ENCODE measurements at places on chromosomes 2 and 18. TPM values are rescaled to one million over a fixed set of nuclear protein-coding genes. Genes with fewer than 3 reads are reported as not detected.

The RGPD4 gene
- total RNA-seq: not detected

The TXNDC2 gene
- total RNA-seq: 0.33 TPM

The GCG gene
- not detected for total RNA-seq

The XIRP2 gene
- 0.10 TPM for total RNA-seq

The IL1RL2 gene
- not detected for total RNA-seq

The HPCAL1 gene
- total RNA-seq: 159 TPM

The MAP3K19 gene
- not detected for total RNA-seq

The PID1 gene
- 55.1 TPM for total RNA-seq

The GRP gene
- total RNA-seq: not detected

The TSGA10 gene
- total RNA-seq: not detected

The MC2R gene
- total RNA-seq: not detected

The TNFRSF11A gene
- 7.0 TPM for total RNA-seq

The CTAGE1 gene
- not detected for total RNA-seq

The DCC gene
- not detected for total RNA-seq

The C2orf80 gene
- not detected for total RNA-seq

The GPR155 gene
- 23.3 TPM for total RNA-seq

The C2orf15 gene
- not detected for total RNA-seq

The PROM2 gene
- total RNA-seq: 2.3 TPM

The GRHL1 gene
- total RNA-seq: not detected

GRCh38 chr2:112916625-112917247 is 5.8 kb downstream of the IL37 start:
- DNase-seq: no peak

DNA sequence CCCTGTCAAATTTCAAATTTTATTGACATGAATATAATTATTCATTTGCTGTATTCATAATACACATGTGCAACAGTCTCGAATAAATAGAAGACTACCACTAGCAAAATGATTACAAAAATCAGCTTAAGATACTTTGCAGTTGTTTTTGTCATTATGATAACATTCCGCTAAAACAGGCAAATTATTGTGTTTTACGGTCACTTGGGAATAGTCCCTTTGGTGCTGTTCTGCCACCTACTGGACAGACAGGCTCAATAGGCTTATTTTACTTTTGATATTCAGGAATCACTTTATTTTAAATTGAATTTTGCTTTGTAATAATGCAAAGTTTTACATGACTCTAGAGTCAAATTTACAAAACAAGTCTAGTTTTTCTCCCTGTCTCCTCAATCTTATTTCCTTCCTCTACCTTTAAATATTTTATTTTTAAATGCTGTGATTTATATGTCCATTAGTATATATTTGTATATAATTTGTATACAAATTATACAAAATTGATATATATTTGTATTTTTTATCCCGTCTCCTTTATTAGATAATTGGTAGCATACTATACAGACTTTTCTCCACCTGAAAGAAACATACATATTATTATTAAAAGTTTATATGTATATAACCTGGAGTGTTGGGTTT is 456.3 kb downstream of the DLGAP1 start:
- DNase-seq: peak; percentile 2

- DNase-seq: no peak
Measured at GRCh38 chr2:100327742-100328141, 5.4 kb upstream of the LONRF2 start.

DNA sequence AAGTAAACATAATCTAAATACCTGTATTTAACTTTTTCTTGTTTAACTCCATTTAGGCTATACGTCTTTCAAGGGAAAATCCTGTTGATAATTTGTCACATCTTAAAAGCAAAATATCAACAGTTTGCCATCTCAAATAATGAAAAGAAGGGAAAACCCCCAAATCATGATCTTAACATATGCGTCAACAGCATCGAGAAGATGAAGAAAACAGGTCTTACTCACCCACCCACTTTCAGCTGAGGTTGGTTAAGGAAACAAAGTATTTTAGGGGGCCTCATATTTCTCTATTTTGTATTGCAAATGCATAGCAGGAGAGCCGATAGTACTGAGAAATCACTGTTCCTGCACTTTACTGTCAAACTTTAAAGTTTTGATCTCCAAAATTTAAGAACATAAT is 143.1 kb upstream of the COPS8 start:
- DNase-seq: no peak

- no peak for DNase-seq
Measured at GRCh38 chr2:3199627-3200345, 177.8 kb downstream of the EIPR1 start.

GRCh38 chr2:28276076-28276618 is 116.5 kb upstream of the FOSL2 start:
- peak; percentile 69 for DNase-seq

- peak; percentile 87 for DNase-seq
Measured at GRCh38 chr18:62621546-62621945, 93.8 kb upstream of the PHLPP1 start.

- DNase-seq: no peak
Measured at GRCh38 chr18:48486754-48487153, 52.1 kb upstream of the CTIF start.

GRCh38 chr18:58288921-58289797 is 245.1 kb downstream of the NEDD4L start:
- DNase-seq: peak; percentile 71

DNA sequence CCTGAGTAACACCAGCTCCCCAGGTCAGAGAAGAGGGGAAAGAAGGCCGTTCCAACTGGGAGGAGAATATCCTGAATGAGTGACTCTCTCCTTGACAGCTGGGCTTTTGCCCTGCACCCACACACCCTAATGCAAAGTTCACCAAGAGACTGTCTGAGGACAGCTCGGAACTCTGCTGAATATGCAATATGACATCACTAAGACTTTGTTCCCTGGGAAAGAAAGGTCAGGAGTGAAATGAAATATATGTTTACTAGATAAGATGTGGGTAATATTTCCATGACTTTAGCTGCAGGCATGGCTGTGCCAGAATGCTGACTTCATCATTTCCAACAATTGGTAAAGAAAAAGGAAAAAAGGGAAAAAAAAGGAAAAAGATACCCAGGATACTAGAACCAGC is 488.2 kb upstream of the RAB6C start:
- no peak for DNase-seq

DNA sequence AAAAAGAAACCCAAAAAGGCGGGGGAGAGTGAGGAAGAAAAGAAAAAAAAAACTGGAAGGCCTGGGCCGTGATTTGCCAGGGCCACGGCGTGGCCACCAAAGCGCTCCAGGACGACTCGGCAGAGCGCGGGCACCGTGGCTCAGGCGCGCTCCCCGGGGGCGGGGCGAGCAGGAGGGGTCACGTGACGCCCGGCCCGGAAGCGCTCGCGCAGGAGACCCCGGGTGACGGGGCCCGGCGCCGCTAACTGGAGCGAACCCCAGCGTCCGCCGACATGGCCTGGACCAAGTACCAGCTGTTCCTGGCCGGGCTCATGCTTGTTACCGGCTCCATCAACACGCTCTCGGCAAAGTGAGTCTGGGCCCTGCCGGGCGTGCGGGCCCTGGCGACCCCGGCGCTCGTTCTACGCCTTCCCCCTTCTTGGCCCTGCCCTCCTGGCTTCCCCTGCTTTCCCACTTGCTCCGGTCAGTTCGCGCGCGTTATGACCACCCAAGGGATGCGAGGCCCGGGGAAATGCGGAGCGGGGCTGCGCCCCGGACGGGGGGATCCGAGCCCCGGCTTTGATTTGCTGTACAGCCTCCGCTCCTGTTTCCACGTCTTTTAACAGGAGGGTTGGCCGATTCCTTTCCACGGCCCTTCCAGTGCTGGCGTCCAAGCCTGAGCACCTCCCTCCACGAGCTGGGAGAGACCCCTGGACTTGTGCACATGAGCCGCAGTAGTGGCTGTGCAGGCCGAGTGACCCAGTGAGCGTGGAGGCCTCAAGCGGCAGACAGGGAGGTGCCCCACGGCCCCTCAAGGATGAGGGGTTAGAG is at the start of gene SLC35F6:
Gene SLC35F6 (plus strand): TSS at position 207 of the 810 bp plus-strand sequence. CDS start 66 bp downstream, at position 273.
- DNase-seq: peak; percentile 84

DNA sequence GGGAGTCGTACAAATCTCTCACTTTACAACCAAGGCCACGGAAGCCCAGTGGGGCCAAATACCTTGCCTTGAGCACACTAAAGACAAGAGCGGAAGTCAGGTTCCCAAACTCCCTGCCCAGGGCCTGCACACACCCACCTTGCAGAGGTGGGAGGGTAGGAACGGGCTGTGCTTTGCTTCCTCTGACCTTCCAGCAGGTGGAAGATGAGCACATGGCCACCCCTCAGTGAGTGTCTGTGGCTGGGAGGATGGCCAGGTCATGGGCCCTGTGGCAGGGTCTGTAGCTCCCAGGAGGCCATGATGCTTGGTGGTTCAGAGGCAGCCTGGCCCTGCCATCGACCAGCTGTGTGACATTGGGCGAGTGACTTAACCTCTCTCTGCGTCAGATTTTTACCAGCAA is 218.2 kb downstream of the ZBTB7C start:
- DNase-seq: no peak

DNA sequence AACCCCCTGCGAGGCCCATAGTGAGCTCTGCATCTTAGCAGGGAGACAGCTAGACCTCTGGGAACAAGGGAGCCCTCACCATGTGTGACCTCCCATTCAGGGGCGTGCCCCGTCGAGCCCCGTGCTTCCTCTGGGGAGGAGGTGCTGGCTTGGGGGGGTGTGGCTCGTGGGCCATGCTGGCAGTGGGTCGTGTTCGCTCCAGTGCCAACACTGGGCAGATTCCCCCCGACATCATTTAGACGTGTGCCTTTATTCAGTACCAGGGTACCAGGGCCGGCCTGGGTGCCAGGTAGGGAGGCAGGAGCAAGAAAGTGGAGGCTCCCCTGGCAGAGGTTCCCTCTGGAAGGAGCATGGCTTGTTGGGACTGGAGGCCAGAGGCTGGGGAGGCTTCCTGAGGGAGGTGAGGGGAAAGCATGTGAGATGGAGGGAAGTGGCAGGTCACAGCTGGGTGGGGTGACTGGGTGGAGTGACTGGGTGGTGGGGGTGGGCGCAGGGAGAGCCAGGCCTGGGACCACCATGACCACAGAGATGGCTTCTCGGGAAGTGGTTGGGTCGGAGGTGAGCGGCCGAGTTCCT is 15.2 kb downstream of the GPC1 start:
- DNase-seq: no peak

DNA sequence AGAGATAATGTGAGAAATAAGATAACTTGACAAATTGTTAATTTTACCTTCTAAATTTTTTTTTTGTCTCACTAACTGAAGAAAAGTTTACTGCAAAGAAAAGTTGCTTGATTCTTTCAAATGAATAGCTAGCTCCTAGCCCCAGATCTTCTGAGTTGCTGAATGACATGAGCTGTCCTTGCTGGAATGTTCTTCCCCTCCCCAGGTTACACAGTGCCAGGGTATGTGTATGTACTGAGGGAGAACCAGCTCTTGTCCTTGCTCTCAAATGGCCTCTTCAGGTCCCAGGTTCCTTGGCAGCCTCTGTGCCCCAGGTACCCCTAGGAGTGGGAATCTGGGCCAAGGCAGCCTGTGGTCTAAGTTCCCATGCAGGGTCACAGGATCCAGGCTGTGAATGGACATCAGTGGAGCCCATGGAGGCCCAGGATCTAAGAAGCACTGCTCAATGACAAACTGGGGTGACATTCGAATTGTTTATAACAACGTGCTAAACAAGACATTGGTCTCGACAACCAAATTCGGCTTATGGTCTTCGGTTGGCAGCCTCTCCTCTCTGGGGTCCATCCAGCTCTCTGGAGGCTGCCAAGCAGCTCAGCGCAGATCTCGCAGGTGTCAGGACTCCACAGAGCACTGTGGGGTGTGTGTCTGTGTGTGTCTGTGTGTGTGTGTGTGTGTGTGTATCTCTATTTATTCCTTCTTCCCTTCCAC is 17.1 kb upstream of the INO80C start:
- DNase-seq: no peak

GRCh38 chr2:54099829-54100585 is 15.4 kb upstream of the ACYP2 start:
- no peak for DNase-seq

GRCh38 chr2:237571551-237571950 is 5.2 kb downstream of the PRLH start:
- DNase-seq: no peak

GRCh38 chr2:234960175-234961088 is 8.6 kb downstream of the SH3BP4 start:
- no peak for DNase-seq

- no peak for DNase-seq
Measured at GRCh38 chr18:8901019-8901418, 195.7 kb downstream of the MTCL1 start.

DNA sequence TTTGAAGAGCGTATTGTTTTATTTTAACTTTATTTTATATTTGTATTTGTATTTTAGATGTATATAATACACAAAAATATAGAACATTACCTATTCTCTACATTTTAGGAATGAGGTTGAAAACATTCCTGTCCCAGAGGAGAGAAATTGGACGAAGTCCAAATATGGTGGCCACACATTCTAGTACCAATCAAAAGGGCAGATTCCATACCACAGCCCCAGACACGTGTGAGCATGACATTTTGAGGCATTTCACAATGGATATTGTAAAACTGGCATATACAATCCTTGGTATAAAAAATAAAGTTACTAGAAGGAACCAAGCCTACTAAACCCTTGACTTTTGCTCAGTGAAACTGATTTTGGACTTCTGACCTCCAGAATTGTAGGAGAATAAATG is 50.6 kb downstream of the C2orf76 start:
- DNase-seq: no peak

GRCh38 chr2:52258038-52258437 is 1226.1 kb upstream of the NRXN1 start:
- no peak for DNase-seq

GRCh38 chr2:192983173-192983572 is 788.4 kb upstream of the TMEFF2 start:
- DNase-seq: no peak

- peak; percentile 89 for DNase-seq
Measured at GRCh38 chr2:190534310-190535120, at the start of gene NEMP2. Gene NEMP2, minus strand, starts transcription at chr2:190534722. Its CDS starts 67 bp downstream, at chr2:190534655.

DNA sequence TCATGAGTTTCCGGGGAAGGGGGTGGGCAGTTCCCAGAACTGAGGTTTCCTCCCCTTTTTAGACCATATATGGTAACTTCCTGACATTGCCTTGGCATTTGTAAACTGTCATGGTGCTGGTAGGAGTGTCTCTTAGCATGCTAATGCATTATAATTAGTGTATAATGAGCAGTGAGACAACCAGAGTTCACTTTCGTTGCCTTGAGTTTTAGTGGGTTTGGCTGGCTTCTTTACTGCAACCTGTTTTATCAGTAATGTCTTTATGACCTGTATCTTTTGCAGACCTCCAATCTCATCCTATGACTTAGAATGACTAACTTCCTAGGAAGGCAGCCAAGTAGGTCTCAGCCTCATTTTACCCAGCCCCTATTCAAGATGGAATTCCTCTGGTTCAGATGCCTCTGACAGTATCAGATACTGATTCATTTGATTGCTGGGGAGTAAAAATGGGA is 447.3 kb downstream of the XIRP2 start:
- DNase-seq: no peak

- no peak for DNase-seq
Measured at GRCh38 chr2:241818229-241818942, 9.4 kb downstream of the NEU4 start.

GRCh38 chr2:169495310-169495928 is 14.1 kb upstream of the KLHL41 start:
- DNase-seq: no peak

Measured in MG63 (cell line).